Activated CD4-positive, alpha-beta memory T cell treated with anti-CD3 and anti-CD28 coated beads for 36 hours (primary cell): ENCODE measurements at places on chromosomes 2 and 18. TPM values are rescaled to one million over a fixed set of nuclear protein-coding genes. Genes with fewer than 3 reads are reported as not detected.

Gene GMPPA
- 37.4 TPM for total RNA-seq

Gene SCN3A
- not detected for total RNA-seq

Gene NYAP2
- total RNA-seq = not detected

Gene OTOS
- not detected for total RNA-seq

Gene TEKT4
- total RNA-seq = not detected

Gene MC5R
- not detected for total RNA-seq

Gene MEP1B
- total RNA-seq = 0.10 TPM

Gene RPRM
- not detected for total RNA-seq

Gene NGEF
- 4.2 TPM for total RNA-seq

Gene SLC4A5
- total RNA-seq = 2.9 TPM

Gene SLC11A1
- total RNA-seq = 0.26 TPM

Gene XIRP2
- not detected for total RNA-seq

Gene CREB1
- 90.7 TPM for total RNA-seq
